ENCODE measurements at places on chromosomes 7 and 10.

GRCh38 chr7:26292768-26293560 lies 1.3 kb downstream of the SNX10 start:
- DNase-seq: no peak

DNA sequence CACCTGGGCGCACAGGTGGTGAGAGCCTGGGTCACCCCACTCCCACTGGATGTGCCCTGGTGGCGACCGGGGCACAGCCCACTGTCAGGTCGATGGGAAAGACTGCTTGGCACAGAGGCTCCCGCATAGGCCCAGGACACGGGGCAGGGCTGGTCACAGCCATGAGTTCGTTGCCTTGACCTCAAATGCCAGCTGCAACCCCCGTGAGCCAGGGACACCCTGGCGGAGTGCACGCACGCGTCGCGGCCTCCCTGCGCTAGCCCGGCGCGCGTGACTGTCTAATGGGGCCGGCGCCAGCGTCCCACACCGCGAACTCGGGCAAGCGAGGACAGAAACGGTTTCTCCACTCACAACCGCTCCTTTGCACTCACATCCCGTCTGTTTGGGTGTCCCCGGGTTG lies 267.4 kb downstream of the USP6NL start:
- DNase-seq: no peak

DNA sequence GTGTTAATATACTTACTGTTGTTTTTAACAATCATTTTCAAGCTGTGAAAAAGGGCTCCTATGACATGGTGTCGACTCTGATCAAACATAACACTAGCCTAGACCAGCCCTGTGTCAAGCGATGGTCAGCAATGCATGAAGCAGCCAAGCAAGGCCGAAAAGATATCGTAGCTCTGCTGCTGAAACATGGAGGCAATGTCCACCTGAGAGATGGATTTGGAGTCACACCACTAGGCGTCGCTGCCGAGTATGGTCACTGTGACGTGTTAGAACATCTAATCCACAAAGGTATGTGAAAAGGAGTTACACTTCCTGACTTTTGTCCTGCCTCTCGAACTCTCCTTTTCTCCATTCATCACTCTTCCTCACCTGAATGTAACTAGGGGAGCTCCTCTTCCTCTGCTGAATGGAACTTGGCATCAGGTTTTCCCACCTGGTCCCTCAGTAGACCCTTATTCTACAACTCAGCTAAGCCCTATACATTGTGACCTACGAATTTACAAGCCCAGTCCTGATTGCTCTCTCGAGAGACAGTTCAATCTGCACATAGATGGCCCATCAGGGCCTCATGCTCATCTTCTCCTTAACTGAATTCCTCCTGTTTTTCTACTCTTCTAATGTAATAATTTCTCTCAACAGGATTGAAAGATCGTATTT lies 23.0 kb downstream of the ASB15 start:
- peak; percentile 66 for DNase-seq

- no peak for DNase-seq
Observed at GRCh38 chr7:142519079-142520078, 229.9 kb upstream of the PRSS1 start.

DNA sequence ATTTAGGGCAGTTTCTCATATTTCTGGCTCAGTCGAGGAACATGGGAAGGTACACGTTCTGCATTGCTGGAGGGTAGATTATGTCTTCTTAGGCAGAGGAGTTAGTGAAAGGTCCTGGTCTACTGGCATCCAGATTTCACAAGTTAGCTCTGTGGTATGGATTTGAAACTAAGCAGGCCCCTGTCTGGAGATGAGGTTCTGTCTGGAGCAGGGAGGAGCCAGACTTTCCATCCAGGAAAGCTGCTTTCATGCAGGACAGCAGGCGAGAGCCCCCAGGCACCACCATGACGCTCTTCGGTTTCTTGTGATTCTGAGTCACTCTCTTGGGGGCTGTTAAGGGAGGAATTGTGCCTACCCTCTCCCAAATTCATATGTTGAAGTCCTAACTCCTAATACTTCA lies 184.3 kb downstream of the KIAA1217 start:
- DNase-seq: no peak

DNA sequence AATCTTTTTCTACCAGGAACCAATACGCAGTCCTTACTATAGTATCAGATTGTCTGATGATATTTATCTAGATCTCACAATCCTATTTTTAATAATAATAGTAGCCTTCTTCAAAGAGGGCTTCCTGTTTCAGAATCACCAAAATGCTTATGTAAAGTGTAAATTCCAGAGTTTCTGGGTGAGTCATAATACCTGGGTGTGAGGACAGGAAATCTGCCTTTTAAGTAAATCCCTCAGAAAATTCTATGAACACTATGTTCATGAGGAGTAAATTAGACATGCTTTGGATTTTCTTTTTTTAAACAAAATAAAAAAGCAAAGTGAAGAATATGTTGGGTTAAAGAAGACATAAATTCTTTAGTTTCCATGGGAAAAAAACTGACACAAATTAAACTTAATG lies 20.5 kb downstream of the DKK1 start:
- no peak for DNase-seq

DNA sequence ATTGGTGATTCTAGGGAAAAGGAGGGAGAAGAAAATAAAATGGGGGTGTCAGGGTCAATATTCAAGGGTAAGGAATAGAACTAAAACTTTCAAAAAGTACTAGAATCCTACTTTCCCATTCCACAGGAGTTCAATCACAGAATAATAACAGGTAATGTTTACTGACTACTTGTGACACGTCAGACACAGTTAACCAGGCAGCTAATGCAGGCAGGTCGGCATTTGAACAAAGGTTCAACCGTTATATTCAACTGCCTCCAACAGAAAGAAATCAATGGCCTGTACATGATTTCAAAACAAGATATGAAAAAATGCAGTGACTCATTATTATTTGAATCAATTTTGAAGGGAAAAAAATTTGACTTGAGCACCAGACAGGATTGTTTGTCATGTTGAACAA lies 3.1 kb downstream of the ASB15 start:
- DNase-seq: no peak

GRCh38 chr7:137978464-137979237 lies 23.2 kb downstream of the CREB3L2 start:
- peak; percentile 57 for DNase-seq

GRCh38 chr10:104589871-104590270 lies 51.2 kb upstream of the SORCS3 start:
- DNase-seq: no peak

Data from inflammatory macrophage treated with lipopolysaccharide for 1 hour (primary cell).